Stimulated activated CD8-positive, alpha-beta memory T cell treated with anti-CD3 and anti-CD28 coated beads, Interleukin-7, amount 100 ng/mL, for 1 hour (primary cell): ENCODE measurements at places on chromosomes 3 and 15.

GRCh38 chr3:14156201-14156600, 22.2 kb downstream of the XPC start:
- DNase-seq, result no peak

- DNase-seq, result peak; percentile 39
Observed at GRCh38 chr3:71069797-71070196, 513.7 kb downstream of the FOXP1 start.

DNA sequence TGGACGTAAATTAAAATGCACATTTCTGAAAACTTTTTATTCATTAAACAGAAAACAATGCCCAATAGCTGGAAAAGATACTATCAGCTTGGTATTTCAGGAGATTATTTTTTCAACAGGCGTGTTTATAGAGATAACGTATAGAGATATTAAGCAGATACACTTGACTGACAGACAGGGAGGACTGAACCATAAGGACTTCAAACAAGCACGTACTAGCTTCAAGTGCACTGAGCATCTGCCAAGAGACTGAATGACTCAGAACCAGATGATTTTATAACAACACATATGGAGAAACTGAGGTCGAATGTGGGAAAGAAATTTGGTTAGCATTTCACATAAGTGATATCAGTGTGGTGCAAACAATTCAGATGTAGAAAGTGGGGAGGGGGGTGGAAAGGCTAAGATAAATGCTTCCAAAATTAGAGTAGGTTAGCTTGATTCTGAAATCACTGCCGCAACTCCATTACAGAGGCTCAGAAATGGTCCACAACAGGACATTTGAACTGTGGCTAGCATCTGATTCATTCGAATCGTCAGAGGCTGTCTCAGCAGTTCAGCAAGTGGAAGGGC, 103.5 kb downstream of the SEMA6D start:
- no peak for DNase-seq

- no peak for DNase-seq
Observed at GRCh38 chr3:174061162-174061561, 663.6 kb downstream of the NLGN1 start.

- DNase-seq, result no peak
Observed at GRCh38 chr3:17840651-17841050, 98.2 kb upstream of the TBC1D5 start.

DNA sequence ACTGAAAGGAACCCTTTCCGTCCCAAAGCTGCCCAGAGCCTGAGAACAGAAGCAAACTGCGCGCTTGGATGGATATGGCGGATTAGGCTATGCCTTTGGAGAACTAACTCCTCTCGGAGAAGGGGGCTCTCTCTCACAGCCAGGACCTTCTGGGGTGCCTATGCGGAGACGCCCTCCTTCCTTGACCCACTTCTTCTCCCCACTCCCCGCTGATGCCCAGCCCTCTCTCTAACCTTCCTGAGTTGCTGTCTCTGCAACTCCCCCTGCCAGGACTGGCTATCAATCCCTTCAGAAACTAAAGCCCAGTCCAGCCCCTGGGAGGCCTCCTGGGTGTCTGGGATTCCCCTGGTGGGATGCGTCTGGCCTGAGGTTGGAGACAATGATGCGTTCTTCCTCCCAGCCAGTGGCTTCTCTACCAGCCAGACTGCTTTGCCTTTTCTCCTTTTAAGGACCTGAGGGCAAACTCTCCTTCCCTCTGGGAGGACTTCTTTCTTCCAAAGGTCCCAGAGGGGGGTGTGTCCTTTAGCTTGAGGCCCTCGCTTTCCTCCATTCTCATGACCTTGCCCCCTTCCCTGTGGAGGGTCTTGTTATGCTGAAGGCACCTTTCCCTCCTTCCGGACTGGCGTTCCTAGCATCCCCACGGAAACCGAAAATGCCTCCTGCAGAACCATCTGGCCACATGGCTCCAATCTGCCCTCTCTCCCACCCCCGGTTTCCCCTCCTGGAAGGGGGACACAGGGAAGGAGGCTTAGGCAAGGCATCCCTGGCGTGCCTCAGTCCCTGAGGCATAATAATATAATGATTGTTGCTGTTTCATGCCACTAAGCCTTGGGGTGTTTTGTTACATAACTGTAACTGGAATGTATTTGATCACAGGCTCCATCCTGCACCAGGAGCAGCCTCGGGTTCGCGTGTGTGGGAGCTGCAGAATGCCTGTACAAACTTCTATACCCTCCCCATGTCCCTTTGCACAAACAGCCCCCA, 63.4 kb upstream of the C15orf39 start:
- DNase-seq, result no peak

GRCh38 chr15:62050115-62050514, 10.1 kb downstream of the VPS13C start:
- DNase-seq, result no peak

GRCh38 chr3:138862924-138863775, 28.4 kb upstream of the PIK3CB start:
- no peak for DNase-seq

DNA sequence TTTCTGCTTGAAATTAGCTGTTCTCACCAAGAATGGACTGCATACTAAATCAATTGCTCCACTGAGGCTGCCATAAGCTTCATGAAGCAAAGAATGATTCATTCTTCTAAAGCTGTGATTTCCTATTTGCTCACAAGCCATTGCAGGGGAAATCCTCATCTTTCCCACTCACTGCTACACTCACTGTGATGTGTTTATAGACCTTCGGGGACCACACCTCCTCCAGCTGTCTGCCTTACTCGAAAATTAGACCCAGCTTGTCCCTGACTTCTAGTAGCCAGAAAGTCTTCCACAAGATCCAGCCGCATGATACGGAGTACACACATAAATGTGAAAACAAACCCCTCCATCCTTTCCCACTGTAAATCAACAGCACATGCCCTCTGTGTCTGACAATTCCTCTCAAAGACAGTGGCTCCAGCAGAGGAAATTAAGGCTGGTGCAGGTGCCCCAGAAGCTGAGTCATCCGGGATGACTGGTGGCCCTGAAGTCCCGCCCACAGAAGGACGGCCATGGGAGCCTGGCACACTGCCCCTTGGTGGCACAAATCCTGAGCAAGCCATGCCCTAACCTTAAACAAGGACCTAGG, 172.0 kb downstream of the STT3B start:
- DNase-seq, result no peak

- peak; percentile 44 for DNase-seq
Observed at GRCh38 chr3:36907911-36908646, 36.8 kb downstream of the TRANK1 start.

- no peak for DNase-seq
Observed at GRCh38 chr3:46393011-46393410, 13.9 kb downstream of the CCR5AS start.

DNA sequence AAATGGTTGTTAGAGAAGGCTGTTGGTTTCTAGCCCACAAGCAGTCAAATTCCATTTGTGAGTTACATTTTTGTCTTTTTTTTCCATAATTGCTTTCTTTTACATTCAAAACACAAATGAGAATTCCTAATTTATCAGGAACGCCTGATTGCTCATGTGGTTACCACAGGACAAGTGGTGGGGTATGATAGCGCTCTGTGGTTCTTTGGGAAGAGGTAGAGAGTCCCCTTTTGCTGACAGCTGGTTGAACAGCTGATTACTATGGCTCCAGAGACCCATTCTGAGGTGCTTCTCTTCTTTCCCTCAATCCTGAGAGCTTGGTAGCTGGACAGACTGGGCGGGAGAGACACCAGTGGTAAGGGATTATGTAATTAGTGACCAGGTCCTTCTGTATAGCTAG, 24.4 kb downstream of the CNOT10 start:
- DNase-seq, result no peak

- no peak for DNase-seq
Observed at GRCh38 chr15:25790000-25790660, 73.0 kb downstream of the ATP10A start.

DNA sequence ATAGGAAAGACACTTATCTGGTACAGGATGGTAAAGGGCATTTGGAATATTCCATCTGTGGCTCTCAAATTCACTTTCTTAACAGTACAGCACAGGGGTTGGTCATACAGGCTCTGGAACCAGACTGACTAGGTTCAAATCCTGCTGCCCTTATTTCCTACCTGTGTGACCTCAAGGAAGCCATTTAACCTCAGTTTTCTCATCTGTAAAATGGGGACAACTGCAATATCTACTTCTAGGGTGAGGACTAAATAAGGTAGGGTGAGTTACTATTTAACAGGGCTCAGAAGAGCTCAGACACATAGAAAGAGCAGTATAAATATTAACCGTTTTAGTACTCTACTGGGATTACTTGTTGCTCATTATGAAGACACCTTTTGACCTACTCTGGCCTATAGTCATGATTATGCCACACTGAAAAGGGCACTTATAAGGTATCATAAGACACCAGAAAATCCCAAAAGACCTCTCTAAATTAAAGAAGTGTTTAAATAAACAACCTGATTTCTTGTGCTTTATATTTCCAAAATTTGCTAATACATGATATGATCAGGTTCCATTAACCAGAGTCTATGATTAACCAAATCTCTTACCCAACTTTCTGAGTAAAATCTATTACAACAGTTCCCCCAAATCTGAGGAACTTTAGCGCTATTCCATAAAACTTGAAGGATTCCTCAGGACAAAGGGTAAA, 6.5 kb downstream of the RFTN1 start:
- DNase-seq, result no peak

DNA sequence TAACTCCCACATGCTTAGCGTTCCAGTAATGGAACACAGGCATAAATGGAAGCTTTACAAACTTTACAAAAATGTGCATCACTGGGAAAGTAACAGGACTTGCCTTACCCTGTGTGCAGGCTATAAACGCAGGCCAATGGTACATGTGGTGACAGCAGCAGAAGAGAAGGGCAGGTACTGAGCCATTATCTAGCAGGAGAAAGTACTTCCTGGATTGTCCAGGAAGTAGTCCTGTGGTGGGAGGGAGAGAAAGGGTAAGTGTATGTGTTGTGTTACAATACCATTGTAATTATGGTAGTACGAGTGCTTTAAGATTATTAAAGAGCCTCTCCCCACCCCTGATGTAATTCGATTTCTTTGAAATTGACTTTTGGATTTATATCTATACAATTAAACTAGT, 5.3 kb downstream of the ATP1B3 start:
- no peak for DNase-seq

GRCh38 chr3:8743021-8743601, 9.5 kb downstream of the CAV3 start:
- DNase-seq, result no peak

- no peak for DNase-seq
Observed at GRCh38 chr3:98070840-98071239, 16.1 kb upstream of the OR5AC2 start.

GRCh38 chr15:42549032-42549491, 424 bp downstream of the HAUS2 start:
- DNase-seq, result no peak

- no peak for DNase-seq
Observed at GRCh38 chr3:129562803-129563202, 19.8 kb downstream of the H1-8 start.

DNA sequence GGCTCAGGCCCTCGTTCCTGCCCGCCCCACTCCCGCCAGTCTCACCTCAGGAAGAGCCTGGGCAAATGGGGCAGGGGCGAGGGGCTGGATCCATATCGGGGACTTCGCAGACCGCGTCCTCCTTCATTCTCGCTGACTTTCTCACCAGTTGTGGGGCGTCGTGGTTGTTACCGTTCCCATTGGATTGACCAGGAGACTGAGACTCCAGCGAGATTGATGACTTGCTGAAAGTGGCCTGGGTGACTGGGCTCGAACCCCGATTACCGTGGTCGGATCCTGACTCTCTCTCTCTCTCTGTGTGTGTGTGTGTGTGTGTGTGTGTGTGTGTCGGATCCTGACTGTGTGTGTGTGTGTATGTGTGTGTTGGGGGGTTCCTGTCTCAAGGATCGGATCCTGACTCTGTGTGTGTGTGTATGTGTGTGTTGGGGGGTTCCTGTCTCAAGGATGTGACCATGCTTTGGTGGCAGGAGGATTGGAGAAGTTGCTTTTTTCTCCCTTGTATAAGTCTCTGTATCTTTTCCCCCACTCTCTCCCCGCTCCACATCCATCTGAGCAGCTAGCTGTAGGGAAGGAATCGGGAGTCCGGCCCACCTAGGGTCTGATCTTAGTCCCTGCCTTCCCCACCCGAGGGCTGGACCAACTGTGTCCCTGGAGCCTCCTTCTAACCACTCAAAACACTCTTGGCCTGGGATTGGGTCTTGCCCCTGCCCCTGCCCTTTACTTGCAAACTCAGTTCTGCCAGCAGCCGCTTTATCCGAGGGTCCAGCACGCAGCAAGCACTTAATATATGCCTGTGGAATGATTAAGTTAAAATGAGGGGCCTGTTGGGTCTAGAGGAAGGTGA, 603 bp downstream of the PLEKHO2 start:
- no peak for DNase-seq

GRCh38 chr15:65532738-65533051, 2.4 kb downstream of the HACD3 start:
- DNase-seq, result no peak

- DNase-seq, result no peak
Observed at GRCh38 chr3:153285982-153286381, 124.0 kb downstream of the RAP2B start.

- no peak for DNase-seq
Observed at GRCh38 chr15:57143511-57144078, 225.2 kb downstream of the TCF12 start.

DNA sequence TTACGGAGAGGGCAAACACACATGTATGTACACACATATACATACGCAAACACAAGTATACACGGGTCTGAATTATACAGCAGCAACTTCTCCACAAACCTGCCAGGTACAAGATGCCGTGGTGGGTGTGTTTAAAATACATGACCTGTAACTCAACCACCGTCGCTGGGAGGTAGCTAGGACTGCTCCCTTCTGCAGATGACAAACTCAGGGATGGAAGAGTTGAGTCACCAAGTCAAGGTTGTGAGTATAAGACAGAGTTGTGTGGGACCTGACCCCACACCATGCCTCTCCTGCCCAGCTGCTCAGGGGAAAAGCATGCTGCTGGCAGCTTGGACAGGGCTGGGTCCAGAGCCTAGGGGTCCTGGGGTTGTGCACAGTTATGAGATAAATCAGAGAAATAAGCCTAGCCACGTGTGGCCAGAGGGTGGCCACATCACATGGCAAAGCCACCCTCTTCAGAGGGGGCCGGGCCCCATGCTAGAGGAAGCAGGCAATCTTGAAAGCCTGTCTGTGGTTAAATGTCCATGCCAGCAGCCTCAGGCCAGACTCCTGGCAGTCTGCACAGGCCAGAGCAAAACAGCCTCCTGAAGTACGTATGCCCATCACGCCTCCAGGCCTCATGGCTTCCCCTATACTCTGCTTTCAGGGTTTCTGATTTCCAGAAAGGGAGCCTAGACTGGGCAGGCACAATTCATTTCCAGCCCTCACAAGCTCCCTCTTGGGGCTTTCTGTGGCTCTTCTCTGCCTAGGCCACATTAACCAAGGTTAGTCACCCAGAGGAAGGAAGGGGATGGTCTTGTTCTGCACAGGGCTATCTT, 107.7 kb upstream of the RPL32 start:
- no peak for DNase-seq
